ENCODE measurements at places on chromosomes 16 and 17.
A peak's percentile ranks its signal among the peaks of the same experiment; 100 is the strongest.

DNA sequence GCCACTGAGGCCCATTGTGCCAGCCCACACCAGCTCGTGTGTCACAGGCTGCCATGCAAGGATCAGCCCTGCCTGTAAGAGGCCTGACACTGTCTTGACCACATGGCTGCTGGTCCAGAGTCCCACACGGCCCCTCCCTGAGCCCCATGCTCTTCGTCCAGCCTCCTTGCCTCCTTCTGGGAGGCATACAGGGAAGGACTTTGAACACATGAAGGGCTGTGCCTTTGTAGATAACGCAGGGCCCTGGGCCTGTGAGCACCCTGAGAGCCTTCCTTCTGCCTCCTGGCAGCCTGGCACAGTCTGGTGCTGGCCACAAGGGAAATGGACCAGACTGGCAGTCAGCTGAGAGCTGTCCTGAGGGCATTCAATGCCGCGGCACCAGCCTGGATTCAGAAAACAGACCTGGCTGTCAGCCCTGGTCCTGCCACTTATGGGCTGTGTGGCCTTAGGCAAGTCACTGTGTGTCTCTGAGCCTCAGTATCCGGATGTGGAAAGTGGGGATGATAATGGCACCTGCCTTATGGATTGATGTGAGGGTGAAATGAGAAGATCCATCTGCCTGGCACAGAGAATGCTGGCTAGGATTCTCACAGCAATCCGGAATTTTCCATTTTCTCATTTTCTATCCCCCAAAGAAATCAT lies 19.2 kb upstream of the SPNS2 start:
- no peak for DNase-seq

DNA sequence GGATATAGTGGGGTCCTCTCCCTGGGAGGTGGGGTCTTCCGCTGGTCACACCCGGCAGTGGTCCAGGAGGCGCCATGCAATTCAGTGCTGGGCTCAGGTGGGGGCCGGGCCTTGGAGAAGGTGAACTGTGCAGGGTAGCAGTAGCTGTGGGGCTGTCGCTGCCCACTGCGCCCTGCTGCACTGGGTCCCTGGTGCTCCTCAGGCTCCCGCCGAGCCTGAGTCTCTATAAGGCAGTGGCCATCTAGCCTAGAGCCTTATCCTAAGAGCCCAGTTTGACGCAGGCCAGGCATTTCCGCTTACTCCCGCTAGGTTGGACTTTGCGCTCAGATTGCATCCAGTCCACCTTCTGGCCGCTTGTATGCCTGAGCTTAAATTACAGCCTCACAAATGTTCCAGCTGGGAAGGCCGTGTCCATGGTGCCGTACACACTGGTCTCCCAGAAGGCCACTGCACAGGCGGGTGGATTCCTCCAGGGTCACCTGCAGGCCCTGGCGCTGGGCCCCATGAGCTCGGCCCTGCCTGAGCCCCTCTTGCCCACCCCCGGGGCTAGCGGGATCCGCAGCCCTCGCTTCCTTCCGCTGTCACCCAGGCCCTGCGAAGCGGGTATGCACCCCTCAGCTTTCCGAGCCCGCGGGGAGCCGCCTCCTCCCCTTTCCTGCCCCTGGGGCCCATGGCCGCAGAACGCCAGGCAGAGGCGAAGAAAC lies 1762.2 kb downstream of the TP53TG3F start:
- DNase-seq: no peak

DNA sequence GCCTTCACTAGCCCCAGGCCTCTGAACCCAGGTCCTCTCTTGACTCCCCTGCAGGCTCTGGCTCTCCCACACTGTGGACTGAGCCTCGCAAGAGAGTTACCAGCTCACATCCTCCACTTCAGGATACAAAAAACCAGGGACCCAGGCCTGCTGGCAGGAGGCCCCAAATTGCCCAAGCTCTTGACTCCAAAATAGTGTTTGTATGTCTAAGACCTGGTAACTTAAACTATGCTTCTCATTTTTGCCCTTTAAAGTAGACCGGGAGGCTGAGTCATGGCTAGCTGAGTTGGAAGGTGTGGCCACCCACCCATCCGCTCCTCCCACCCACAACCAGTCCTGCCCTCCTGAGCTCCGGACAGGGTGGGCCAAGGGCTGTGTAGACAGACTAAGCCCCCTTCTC lies 250.0 kb downstream of the SOX9 start:
- DNase-seq: no peak

- DNase-seq: peak; percentile 42
Measured at GRCh38 chr16:81531419-81531821, 86.8 kb downstream of the CMIP start.

DNA sequence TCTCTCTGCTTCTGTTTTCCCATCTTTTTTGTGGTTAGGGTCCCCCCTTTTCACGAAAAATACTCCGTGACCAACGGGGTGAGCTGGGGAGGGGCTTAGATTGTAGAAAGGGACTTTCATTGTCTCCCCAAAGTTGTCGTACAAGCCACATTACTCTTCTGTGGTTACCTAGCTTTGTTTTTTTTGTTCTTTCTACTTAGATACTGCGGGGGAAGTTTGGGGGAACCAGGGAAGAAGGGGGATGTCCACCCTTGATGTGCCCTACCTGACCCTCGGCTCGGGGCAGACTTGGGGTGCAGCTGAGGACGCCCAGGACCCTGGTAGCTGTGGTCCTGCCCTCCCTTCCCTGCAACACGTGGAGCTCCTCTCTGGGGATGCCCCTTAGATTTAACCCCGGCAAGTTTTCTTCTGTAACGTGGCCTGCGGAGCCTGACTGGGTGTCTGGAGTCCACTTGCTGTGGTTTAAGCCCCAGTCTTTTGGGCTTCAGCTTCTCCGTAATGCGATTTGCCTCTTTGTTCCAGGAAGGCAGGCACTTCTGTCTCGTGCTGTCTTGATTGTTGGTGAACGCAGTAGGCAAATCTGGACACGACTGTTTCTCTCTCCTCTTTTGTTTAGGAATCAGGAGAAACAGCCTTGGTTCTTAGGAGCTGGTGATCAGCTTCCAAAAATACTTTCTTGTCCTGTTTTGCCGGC lies 892 bp downstream of the ABCC1 start:
- DNase-seq: peak; percentile 47

- DNase-seq: no peak
Measured at GRCh38 chr16:80142281-80142680, 398.5 kb upstream of the DYNLRB2 start.

- DNase-seq: peak; percentile 97
Measured at GRCh38 chr16:50697881-50698767, 4.7 kb downstream of the NOD2 start.

DNA sequence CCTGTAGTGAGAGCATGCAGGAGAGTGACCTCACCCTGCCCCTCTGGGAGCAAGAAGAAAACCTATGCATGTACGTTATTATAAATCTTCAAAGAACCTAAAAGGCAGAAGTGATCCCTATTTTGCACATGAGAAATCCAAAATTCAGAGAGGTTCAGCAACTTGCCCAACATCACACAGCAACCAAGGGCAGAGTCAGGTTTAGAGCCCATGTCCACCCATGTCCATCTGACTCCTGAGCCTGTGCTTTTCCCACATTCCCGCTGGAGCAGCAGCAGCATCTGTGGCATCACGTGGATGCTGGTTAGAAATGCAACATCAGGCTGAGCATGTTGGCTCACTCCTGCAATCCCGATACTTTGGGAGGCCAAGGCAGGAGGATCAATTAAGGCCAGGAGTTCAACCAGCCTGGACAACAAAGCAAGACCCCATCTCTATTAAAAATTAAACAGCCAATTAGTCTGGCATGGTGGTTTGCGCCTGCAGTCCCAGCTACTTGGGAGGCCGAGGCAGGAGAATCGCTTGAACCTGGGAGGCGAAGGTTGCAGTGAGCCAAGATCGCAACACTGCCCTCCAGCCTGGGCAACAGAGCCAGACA lies 26.3 kb downstream of the METTL22 start:
- DNase-seq: no peak

DNA sequence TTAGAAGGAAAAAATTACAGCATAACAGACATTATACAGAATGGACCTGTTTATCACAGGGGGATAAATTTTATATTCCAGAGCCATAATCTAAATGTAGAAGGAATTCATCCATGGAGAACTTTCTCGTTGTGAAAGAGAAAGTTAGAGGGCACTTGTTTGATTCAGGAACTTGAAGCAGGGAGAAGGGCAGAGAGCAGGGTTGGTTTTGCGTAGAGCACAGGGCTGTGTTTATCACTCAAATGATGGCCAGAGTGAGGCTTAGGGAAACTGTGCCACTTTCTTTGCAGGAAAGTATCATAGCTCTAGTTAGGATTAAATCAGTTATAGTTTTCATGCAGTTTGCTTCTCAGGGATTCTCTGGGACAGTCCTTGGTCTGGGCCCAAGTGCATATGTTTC lies 29.1 kb upstream of the MED13 start:
- no peak for DNase-seq

Measured in inflammatory macrophage treated with lipopolysaccharide for 4 hours (primary cell).